ENCODE measurements at places on chromosomes 2 and 18.

DNA sequence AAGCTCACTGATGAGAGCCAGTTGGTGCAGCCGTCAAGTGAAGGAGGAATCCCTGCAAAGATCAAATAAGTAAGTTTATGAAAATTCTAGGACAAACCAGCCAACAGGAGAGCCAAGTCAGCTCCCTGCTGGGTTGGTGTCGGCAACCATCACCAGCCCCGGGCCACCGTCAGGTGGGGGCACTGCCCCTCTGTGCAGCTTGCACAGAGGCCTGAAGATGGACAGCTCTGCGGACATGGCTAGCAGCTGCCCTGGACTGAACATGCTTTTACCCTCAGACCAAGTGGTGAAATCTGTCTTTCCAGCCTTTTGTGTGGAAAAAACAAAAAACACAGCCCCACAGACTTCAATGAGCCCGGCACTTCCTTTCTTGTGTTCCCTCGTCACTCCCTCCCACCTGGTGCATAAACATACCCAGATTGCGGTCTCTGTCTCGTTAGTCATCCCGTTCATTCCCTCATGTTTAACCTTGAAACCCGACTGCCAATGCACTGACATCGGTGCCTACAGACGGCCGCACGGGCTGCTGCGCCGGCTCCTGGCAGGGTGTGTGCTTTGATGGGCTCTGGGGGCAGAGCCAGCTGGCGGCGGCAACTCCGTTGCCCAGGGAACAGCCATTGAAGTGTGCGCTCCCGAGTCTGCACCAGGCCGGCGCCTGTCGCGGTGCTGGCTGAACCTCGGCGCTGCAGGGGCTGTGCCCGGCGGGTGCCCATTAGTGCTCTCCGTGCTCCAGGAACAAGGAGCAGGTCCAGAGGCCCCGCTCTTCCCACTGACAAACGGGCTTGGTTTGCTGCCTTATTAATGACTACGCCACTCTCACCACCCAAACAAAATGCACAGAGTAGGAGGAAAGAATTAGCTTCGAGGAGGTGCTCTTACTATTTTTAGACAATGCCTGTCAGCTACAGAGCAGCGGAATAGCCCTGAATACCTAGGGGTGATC is 95.3 kb downstream of the EIPR1 start:
- peak; percentile 89 for DNase-seq

- DNase-seq: no peak
Measured at GRCh38 chr2:30820381-30821055, 13.3 kb upstream of the CAPN13 start.

GRCh38 chr2:96912346-96913116 is 42.7 kb upstream of the SEMA4C start:
- DNase-seq: no peak

DNA sequence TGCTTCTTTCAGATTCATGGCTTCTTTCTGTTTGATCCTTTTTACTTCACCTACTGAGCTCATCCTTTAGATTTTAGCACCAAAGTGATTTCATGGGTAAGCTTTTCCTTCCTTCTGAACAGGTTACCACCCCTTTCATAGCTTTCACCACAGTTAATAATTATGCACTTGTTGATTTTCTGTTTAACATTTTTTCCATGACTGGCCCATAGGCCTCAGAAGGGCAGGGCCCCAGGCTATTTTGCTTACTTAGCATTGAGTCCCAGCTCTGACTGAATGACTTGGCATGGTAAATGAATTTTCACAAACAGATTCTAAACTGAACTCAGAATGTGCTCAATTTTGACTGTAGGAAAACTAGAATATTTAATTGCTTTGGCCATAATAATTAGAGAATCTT is 177.0 kb downstream of the GCA start:
- no peak for DNase-seq

GRCh38 chr2:220857368-220857767 is 714.7 kb downstream of the EPHA4 start:
- no peak for DNase-seq

GRCh38 chr18:79770501-79770815 is 27.3 kb upstream of the KCNG2 start:
- no peak for DNase-seq

GRCh38 chr2:65605058-65605742 is 172.8 kb upstream of the SPRED2 start:
- DNase-seq: no peak

DNA sequence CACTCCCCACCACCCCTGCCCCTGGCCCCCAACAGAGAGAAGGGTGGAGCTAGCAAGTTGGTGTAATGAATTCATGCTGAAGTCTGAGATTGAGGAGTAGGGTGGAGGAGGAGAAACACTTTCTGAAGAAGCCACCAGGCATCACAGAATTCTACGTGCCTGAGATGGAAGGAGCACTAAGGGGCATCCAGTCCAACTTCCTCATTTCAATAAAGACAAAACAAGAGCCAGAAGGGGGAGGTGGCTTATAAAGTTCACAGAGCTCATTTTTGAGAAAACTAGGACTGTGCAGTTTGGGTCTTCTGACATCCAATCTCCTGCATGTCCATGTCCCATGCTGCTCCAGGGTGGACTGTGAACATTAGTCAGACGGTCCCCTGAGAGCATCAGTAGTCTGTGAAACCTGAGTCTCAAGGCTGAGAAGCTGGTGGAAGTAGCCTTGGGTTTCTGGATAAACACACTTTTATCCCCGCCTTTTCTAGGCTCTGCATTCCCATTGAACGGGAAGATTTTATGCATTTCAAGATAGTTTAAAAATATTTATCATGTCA is 77.7 kb downstream of the TRIM43 start:
- no peak for DNase-seq

- DNase-seq: no peak
Measured at GRCh38 chr2:120229341-120229740, 6.1 kb upstream of the TMEM185B start.

DNA sequence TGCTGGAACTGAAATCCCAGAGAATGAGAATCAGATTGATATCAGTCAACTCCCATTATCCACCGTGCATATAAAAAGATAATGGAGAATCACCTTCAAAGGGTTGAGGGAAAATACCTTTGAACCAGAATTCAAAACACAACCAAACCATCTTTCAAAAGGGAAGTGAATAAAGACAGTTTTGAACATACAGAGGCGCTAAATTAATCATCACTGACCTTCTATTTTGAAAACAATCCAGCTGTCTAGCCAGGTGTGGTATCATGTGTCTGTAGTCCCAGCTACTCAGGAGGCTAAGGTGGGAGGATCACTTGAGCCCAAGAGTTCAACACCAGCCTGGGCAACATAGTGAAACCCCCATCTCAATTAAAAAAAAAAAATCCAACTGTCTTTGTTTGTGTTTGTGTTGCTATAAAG is 63.6 kb downstream of the TRABD2A start:
- DNase-seq: no peak

DNA sequence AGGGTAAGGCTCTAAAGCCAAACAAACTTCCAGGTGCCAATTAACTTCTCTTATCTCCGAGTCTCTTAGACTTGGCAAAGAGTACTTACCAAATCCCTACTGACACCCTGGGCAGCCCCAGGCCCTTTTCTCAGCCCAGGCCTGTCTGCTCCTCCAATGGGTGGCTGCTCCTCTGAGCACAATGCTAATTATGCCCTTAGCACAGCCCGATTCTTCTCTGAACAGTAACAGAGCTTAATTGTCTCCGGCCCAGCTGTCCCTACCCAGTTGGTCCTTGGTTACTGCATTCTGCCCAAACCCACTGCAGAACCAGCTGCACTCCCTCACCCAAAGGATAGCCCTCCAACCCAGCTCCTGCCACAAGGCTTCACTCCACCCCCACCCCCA is 110.3 kb downstream of the SMAD7 start:
- DNase-seq: no peak

- no peak for DNase-seq
Measured at GRCh38 chr2:191693778-191694177, 15.8 kb downstream of the NABP1 start.

DNA sequence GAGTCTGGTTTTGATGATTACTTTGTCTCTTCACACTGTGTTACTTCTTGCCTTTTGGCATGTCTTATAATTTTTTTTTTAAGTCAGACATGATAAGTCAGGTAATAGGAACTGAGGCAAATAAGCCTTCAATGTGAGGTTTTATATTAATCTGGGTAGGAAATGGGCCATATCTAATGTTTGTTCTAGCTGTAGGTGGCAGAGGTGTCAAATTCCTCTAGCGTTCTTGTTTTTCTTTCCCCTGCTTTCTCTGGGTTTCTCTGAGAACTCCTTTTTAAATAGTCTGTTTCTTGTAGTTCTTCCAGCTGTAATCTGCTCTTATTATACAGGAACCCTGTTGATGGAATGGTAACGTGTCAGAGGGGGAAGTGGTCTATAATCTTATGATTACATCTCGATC is 5.7 kb downstream of the SP140 start:
- DNase-seq: no peak

- DNase-seq: no peak
Measured at GRCh38 chr2:232230560-232230959, 148.0 kb upstream of the ALPP start.

GRCh38 chr2:207180741-207181140 is 15.0 kb upstream of the KLF7 start:
- DNase-seq: no peak

DNA sequence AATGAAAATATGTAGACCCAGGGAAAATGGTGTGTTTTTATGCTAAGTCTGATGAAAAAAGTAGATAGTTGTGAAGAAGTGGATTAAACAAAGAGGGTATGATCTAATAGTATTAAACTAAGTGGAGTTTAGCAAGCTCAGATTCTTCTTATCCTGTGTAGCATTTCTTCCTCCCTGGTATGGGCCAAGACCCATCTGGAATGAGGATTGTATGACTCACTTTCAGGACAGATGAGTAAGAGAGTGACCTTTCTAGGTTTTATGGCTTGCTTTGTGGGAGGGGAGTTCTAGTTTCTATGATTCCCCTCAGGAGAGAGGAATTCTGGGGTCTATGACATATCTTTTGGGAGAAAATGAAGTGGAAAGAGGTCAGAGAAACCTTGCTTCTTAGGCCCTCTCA is 550.1 kb downstream of the SPAG16 start:
- DNase-seq: no peak

- DNase-seq: no peak
Measured at GRCh38 chr2:10465910-10466309, 17.8 kb upstream of the ODC1 start.

GRCh38 chr2:177338177-177338721 is 54.3 kb upstream of the AGPS start:
- no peak for DNase-seq
